ENCODE measurements at places on chromosomes 1 and 21. TPM values are rescaled to one million over a fixed set of nuclear protein-coding genes. Genes with fewer than 3 reads are reported as not detected.

DNA sequence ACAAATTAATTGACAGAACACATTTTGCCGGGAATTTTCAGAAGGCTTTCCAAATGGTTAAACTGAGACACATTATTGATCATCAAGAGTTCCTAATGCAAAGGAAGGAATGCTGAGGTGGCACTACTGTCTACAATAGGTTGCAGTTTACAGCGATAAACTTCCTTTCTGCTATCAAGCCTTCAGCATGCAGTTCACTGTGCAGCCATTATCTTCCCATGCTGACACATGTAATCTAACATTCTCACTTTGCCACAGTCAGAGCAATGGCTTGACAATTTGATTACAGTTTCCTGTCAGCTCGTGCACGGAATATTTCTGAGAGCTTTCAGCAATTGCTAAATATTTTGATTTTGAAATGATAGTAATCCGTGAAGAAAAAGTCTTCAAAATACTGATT, 166.9 kb upstream of the PRMT6 start:
- DNase-seq: no peak
- no peaks in the 10 kb centered on the region for H3K4me1 ChIP-seq
- H3K27me3 ChIP-seq: no peaks in the 10 kb centered on the region
- no peak overlapping the region for H3K27ac ChIP-seq
- no peak overlapping the region for H3K4me3 ChIP-seq
- no peaks in the 10 kb centered on the region for H3K36me3 ChIP-seq

DNA sequence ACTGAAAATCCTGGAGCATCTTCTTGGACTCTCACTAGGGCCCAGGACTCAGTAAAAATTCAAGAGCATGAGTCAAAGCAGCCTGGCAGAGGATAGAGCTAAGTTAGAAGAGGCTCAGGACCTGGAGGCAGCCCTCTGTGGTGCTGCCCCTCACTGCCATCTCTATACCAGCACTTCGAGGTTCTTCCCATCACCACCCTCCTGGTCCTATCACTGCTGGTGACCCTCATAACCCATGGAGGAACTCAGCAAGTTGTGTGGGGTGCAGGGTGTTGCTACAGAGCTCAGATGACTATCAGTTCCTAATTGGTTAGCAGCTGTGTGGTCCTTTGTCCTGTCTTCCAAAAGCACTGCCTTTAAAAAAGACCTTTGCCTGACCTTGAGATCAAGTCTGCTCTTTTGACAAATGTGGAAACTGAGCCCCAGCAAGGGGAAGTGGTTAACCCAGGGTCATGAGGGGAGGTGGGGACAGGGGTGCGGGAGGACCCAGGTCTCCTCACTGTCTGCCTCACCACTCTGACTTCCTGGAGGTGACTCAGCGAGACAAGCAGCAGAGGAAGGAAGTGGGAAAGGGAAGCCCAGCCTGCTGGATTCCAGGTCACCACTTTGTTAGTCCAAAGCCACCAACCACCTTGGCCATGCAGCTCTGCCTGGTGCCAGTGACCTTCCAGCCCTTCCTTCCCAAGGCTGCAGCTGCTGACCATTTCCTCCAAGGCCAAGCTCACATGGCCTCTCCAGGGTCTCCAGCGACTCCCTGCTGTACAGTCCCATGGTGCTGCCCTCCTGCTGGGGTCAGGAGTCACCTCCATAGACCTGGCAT, 199.4 kb upstream of the EDN2 start:
- H3K4me1 ChIP-seq: no peaks in the 10 kb centered on the region
- H3K27me3 ChIP-seq: no peaks in the 10 kb centered on the region
- no peaks in the 10 kb centered on the region for H3K36me3 ChIP-seq
- no peak overlapping the region for H3K4me3 ChIP-seq
- no peak overlapping the region for H3K27ac ChIP-seq

The OR2L2 gene
- 0.05 TPM for polyA plus RNA-seq

- no peak for DNase-seq
- no peak overlapping the region for H3K4me3 ChIP-seq
- no peaks in the 10 kb centered on the region for H3K36me3 ChIP-seq
Measured at GRCh38 chr1:234734869-234735268, 124.9 kb upstream of the IRF2BP2 start.

The ACOT11 gene
- 7.3 TPM for polyA plus RNA-seq
